Stimulated activated CD4-positive, alpha-beta T cell treated with anti-CD3 and anti-CD28 coated beads, Interleukin-15, amount 100 ng/mL, for 1 hour (primary cell): ENCODE measurements at places on chromosomes 12 and 14.

DNA sequence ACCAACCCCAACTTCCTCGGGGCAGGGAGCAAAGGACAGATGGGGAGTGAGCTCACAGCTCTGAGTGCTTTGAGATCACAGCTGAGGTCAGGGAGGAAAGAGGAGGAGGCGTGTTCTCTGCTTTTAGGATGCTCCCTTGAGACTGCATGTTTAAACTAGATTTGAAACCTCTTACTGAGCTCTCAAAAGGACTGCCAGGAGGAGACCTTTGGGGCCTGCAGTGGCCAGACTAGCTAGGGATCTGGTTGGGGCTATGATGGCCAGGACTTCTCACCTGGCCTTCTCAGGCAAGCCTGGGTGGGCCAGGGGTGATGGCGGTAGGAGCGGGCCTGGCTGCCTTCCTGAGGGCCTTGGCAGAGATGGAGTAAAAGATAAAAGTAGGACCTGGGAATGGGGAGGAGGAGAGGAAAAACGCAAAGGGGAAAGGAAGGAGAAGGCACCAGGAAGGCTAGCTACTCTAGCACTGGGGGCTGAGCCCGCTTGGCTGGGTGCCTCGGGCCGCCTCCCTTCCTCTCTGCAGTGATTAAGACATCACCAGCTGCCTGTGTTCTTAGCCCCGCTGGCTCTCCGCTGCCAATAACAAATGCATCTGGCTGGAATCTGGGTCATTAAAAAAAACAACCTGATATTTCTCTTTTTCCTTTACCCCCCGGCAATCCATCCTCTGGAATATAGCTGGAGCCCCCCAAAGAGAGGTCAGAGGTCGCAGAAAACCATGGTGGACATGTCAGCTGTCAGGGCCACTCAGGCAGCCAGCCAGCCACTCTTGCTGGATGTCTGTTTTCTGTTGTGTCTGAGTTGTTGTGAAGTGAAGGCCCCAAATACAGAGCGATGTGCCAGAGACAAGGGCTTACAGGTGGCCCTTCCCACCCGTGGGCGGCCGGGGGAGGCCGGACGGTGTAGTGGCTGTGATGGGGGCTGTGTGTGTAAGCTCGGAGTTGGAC lies 141.3 kb downstream of the TSPAN9 start:
- DNase-seq, result no peak

DNA sequence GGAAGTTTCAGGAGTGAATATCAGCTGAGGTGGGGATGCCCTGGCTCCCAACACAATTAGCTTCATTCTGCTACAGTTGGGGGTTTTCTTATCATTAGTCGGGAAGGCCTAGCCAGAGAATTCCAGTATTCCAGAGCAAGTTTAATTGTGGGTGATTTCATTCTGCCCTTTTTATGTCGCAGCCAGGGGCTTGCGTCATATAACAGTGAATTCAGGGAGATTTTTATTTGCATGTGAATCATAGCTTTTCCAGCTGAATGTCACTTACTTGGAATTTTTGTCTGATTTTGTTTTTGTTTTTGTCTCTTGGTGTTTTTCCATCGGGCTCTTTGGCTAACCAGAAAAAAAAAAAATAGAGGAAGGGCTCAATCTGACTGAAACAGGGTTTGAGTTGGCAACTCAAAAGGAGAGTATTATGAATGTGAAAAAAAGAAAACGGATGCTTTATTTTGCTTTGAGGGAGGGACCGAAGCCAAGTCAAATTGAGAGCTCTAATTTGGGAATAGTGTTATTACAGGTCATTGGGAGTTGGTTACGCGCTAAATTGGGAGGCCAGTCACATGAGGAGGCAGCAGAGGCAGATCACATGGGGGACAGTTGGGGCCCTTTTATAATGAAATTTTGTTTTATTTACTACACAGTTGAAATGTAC lies 119.4 kb downstream of the SAMD4A start:
- DNase-seq, result no peak

DNA sequence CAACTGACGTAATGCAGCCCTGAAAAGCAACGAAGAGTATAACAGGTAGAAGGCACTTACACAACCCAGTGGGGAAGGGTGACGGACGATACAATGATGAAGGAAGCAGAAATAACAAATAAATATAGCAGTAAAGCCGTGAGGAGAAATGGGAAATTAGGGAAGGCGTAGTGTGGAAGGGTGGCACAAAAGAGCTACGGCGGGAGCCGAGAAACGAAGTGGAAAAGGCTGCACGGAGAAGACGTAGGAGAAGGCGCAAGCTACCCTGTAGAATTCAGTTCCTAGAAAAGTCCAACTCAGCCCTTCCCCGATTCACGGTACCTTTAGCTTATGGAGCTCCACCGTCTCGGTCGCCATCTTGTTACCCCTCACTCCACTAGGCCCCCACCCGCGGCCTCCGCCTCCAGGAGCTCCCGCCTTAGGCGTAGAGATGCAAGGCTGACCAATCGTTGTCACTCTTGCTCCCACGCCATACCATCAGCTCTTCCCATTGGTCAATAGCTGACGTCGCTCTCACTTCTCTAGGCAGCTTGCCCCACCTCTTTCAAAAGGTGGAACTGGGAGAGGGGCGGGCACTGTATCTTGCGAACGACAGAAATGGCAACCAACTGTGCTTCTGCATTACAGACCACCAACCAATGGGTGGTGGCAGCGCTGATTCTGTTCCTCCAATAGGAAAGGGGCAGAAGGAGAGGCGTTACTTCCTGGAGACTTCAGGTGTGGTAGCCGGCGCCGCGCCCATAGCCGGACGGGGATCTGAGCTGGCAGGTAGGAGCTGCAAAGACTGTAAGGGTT lies at the start of the genes ORMDL2 and SARNP:
Gene ORMDL2 (plus strand): TSS at position 697 of the 795 bp plus-strand sequence. CDS start 959 bp downstream, outside the sequence.
Gene SARNP (minus strand): TSS at position 380 of the 795 bp plus-strand sequence. CDS start 23 bp downstream, at position 357.
- DNase-seq, result peak; percentile 91

DNA sequence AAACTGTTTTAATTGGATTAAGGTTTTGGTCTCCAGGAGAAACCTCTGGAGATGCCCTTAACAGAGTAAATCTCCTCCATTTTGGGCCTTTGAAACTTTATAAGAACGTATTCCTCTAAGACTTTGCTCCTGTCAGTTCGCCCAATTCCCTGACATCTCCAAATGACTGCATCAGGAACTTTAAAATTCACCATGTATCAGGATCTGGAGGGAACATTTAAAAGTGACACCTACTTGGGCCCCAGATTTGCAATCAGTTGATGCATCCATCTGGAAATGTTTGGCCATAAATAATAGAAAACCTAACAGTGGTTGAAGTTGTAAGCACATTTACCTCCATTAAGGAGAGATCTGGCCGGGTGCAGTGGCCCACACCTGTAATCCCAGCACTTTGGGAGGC lies 144.1 kb upstream of the WSCD2 start:
- DNase-seq, result no peak

GRCh38 chr12:52331833-52332232 lies 10.6 kb upstream of the KRT83 start:
- no peak for DNase-seq

- DNase-seq, result no peak
Measured at GRCh38 chr12:56158926-56159461, 835 bp downstream of the MYL6 start.

DNA sequence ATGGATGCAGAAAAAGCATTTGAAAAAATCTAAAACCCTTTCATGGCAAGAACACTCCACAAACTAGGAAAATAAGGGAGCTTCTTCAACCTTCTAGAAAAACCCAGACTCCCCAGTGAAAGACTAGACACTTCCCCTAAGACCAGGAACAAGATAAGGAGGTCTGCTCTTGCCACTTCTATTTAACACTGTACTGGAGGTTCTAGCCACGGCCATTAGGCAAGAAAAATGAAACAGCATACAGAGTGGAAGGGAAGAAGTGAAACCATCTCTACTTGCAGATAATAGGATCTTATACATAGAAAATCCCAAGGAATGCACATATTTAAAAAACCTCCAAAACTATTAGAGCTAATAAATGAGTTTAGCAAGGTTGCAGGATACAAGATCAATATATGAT lies 42.3 kb downstream of the CHGA start:
- DNase-seq, result no peak
